ENCODE measurements at places on chromosomes 2 and 18.

GRCh38 chr2:7083580-7084509 lies 166.6 kb downstream of the RNF144A start:
- DNase-seq = no peak

DNA sequence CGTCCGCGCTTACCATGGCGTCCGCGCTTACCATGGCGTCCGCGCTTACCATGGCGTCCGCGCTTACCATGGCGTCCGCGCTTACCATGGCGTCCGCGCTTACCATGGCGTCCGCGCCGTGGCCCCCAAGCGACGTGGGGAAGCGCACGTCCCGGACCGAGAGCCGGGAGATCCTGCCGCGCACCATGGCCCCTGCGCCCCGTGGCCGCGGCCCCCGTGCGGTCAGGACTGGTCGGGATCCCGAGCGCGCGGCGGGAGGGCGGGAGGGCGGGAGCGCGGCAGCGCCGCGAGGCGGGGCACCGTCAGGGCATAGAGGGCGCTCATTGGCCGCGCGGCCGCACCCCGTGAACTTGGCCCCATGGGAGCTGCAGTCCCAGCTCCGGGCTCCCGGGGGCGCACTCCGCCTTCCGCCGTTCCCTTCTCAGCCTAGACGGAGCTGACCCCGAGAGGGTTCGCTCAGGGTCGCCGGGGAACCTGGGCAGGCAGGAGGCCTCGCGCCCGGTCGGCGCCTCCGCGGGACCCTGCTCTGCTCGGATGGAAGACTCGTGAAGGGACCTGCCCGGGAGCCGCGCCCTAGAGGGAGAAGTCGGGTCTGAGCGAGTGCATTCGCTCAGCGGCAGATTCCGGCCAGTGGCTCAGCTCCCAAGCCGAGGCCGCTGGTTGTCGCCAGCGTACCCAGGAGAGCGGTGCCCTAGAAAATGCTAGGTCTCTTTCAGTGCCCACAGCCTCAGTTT lies at the start of gene ENOSF1:
TSS of gene ENOSF1 (minus strand) at position 230 of the 734 bp plus-strand sequence. CDS start at position 187, 43 bp downstream.
- peak; percentile 50 for DNase-seq

- DNase-seq = no peak
Measured at GRCh38 chr2:42339191-42339912, 21.7 kb downstream of the COX7A2L start.

DNA sequence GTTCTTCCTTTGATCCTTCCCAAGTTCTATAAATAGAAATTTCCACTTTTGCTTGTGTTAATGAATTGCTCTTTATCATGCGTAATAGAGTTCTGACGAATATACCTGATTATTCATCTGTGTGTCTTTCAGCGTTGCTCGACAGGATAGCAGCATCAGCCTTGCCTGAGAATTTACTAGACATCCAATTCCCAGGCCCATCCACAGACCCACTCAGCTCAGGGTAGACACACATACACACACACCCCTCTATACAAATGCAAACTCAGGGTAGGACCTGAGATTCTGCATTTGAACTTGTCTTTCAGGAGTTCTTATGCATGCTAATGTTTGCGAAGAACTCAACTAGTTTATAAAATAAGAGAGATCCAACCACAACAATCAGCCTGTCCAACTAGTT lies 343.4 kb upstream of the GYPC start:
- no peak for DNase-seq

GRCh38 chr18:33560686-33561370 lies 17.2 kb upstream of the ASXL3 start:
- DNase-seq = no peak

- no peak for DNase-seq
Measured at GRCh38 chr2:64982311-64982857, 6.8 kb upstream of the SLC1A4 start.

DNA sequence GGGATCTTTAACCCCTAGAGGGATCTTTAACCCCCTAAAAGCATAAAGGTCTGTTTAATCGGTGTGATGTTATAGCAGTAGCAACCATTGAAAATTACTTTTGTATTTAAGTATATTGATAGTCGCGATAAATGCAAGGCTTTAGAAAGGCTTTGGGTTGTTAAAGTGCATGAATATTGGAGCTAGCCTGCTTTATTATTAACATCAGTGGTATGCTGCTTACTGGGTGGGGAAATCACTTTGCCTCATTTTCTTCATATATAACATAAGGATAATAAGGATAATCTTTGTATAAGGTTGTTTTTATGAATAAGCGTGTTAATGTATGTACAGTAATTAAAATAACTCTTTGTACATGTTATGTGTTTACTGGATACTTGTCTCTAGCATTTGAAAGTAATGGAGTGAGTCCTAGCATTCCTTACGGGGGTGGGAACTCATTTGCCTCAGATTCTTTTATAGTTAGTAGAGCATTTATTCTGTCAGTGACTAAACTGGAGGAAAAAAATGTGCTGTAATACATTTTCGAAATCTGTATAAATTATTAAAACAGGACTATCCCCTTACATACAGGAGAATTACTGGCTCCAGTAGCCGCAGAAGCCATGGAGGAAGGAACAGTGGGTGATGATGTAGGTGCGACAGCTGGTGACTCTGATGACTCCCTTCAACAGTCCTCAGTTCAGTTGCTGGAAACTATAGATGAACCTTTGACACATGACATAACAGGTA lies 122.2 kb downstream of the BIRC6 start:
- no peak for DNase-seq

- no peak for DNase-seq
Measured at GRCh38 chr18:56795381-56795780, 144.2 kb downstream of the WDR7 start.

All from effector memory CD4-positive, alpha-beta T cell (primary cell).